Stimulated activated CD4-positive, alpha-beta T cell treated with anti-CD3 and anti-CD28 coated beads, Interleukin-1b, Interleukin-23, amount 100 ng/mL, for 1 hour (primary cell): ENCODE measurements at places on chromosomes 6 and 20.

DNA sequence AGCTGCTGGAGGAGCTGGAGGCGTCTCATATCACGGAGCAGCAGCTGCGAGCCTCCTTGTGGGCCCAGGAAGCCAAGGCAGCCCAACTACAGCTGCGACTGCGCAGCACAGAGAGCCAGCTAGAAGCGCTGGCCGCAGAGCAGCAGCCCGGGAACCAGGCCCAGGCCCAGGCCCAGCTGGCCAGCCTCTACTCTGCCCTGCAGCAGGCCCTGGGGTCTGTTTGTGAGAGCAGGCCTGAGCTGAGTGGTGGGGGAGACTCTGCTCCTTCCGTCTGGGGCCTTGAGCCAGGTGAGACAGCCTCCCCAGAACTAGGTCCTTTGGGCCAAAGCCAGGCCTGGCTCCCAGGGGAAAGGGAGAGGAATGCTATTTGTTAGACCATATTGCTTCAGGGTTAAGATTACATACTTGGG is 31.7 kb downstream of the C20orf173 start:
- no peak for DNase-seq

GRCh38 chr6:78157606-78158005 is 504.8 kb downstream of the MEI4 start:
- DNase-seq, result no peak

GRCh38 chr6:99297415-99297814 is 52.1 kb downstream of the FAXC start:
- no peak for DNase-seq

DNA sequence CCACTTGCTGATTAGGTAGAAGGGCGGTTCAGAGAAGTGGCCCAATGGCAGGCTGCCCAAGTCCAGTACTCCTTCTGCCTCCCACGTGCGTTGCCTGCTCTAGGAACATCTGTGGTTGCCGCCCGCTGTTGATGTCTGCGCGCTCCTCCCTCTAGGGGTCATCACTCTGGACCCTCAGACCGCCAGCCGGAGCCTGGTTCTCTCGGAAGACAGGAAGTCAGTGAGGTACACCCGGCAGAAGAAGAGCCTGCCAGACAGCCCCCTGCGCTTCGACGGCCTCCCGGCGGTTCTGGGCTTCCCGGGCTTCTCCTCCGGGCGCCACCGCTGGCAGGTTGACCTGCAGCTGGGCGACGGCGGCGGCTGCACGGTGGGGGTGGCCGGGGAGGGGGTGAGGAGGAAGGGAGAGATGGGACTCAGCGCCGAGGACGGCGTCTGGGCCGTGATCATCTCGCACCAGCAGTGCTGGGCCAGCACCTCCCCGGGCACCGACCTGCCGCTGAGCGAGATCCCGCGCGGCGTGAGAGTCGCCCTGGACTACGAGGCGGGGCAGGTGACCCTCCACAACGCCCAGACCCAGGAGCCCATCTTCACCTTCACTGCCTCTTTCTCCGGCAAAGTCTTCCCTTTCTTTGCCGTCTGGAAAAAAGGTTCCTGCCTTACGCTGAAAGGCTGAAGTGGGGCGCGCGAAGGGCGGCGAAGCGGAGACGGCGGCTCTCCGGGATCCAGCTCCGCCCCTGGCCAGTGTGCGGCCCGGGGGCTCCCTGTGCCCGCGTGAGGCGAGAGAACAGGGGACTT is 8.5 kb downstream of the TRIM15 start:
- no peak for DNase-seq

- DNase-seq, result no peak
These were observed 70.9 kb downstream of the LCA5 start for GRCh38 chr6:79466207-79466834.

DNA sequence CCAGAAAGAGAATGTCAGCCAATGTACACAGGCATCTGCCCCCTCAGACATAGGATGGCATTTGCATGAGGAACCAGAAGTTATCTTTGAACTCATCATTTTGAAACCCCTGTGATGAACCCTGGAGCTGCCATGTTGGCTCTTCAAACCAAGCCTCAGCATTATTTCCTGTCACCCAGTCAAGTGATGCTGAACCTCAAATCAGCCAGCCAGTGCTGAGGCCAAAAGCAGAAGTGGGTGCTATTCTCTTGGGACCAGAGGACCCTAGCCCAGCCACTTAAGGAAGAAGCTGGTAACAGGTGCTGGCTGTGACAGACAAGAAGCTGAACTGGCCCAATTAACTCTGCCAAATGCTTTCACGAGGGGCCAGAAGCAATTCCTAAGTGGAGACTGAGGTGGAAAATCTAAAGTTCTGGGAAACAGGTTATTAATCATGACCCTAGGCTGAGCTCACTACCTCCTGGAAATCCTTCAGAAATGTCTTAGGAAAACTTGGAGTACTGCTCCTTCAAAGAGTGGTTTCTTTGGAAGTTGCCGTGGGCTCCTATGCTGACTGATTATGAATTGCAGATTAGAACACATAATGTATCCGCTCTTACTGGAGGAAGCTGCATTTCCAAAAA is 4.0 kb downstream of the PKIG start:
- DNase-seq, result no peak

- DNase-seq, result no peak
These were observed 104.5 kb downstream of the SMLR1 start for GRCh38 chr6:130931683-130932082.

- DNase-seq, result no peak
These were observed 202.4 kb upstream of the CDH4 start for GRCh38 chr20:61049684-61050083.

DNA sequence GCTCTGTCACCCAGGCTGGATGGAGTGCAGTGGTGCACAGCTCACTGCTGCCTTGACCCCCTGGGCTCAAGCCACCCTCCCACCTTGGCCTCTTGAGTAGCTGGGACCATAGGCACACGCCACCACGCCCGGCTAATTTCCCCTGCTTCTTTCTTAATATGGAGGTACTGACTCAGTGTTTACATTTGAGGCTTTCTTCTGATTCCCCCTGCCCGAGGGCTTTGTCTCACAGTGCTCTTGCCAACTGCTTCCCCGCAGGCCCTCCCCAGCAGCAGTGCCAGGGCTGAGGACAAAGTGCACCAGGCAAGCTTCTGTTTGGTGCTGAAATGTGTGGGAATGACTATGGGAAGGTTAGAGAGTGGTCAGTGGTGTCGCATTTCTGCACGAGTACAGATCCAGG is 34.8 kb downstream of the NR2E1 start:
- no peak for DNase-seq

GRCh38 chr20:44728801-44729443 is 13.8 kb downstream of the CCN5 start:
- no peak for DNase-seq

DNA sequence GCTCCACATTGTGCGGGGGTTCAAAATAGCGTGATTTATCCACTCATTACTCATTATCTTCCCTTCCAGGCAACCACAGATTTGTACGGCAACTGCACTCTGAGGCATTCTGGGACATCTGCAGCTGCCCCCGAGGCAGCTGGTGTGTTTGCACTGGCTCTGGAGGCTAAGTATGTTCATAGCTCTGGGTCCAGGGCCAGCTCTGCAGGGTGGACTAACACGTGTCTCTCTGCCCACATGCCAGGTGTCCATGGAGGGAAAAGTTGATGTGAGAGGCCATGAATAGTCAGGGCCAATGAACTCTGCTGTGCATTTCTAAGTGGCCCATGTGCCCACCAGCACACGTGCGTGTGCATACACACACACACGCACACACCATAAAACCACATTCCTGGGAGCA is 74.9 kb downstream of the BFSP1 start:
- DNase-seq, result no peak

- DNase-seq, result no peak
These were observed 9.2 kb downstream of the DTNBP1 start for GRCh38 chr6:15653581-15653980.

DNA sequence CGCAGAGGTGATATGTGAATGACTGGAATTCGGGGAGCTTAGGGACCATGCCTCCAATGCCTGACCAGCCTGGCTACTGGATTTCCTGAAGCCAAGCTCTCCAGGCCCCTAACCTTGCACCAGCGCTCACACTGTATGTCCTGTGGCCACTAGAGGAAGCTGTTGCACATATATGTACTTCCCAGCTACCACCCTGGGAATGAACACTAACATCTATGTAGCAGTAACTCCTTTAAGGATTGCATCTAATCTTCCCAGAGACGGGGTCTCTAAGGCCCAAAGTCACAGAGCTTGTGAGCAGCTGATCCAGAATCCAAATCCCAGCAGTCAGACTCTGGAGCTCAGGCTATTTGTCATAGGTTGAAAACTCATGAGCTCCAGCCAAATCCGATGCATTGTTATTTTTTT is 20.4 kb upstream of the BPIFB1 start:
- DNase-seq, result no peak

- no peak for DNase-seq
These were observed 3.7 kb downstream of the JPH2 start for GRCh38 chr20:44183282-44183681.

DNA sequence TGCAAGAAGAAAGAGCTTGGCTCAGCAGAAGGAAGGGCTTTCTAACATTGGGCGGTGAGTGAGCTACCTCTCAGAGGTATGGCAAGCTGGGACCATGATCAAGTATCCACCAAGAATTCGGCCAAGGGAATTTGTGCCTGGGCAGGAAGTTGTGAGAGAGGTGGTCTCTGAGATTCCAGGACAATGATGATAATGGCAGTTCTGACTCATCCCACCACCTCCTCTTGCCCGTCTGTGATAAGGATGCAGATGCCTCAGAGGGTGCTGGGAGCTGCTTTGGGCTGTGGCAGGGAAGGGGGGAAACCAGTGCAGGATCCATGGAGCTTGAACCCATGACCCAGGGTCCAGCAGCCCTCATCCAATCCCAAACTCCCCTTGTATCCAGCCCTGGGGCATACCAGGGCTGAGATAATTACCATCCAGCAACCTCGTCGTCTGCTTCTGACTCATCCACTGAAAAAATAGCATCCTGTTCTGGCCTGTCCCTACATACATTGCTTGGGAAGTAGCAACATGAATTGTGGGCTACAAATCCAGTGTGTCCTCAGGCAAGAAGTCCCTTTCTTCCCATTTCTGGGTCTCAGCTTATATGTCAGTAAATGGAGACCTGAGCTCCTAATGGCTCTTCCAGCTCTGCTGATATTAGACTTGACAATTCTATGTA is 5.9 kb downstream of the TGM6 start:
- no peak for DNase-seq

- no peak for DNase-seq
These were observed 45.9 kb downstream of the PLAGL1 start for GRCh38 chr6:143961886-143962878.

GRCh38 chr6:10534419-10534762 is 13.2 kb downstream of the GCNT2 start:
- DNase-seq, result no peak

DNA sequence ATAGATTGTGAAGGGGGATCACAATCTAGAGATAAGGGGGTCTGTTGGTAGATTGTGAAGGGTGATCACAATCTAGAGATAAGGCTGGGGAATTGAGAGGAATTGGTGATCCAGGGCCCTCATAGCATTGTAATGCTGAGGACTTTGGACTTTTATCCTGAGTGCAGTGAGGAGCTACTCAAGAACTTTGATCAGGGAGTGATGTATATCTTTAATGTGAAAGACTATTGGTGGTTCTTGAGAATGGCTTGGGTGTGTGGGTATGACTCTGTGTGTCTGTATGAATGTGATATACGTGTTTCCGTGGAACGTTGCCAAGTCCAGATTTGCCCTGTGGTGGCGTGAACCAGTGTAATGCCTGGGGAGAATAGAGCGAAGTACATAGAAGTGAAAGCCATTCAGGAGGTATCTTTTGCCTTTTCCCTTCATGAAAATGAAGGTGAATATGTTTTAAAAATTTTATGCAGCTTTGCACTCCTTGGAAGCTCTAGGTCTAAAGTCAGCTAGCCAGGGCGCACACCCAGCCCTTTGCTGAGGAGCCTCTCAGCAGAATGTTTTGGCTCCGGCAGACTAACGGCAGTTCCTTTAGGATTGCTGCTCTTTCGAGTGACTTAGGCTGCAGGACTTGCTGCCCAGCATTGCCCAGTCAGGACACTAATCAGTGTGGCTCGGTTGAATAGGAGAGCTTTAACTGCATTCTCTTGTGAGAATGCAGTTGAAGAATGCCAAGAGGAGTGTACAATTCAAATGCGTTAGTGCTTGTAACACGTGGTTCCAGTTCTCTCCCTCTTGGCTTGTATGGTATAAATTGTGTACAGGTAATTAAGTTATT is 3.5 kb downstream of the ZFAND3 start:
- DNase-seq, result no peak

GRCh38 chr20:60236613-60237012 is 278.4 kb downstream of the CDH26 start:
- DNase-seq, result no peak

GRCh38 chr20:24063100-24063499 is 74.5 kb upstream of the GGTLC1 start:
- no peak for DNase-seq

GRCh38 chr20:18188434-18188833 is 50.8 kb downstream of the KAT14 start:
- no peak for DNase-seq

- DNase-seq, result no peak
These were observed 121.4 kb upstream of the DST start for GRCh38 chr6:56764081-56764566.

- DNase-seq, result no peak
These were observed 79.2 kb upstream of the MAP3K4 start for GRCh38 chr6:160912411-160912810.

DNA sequence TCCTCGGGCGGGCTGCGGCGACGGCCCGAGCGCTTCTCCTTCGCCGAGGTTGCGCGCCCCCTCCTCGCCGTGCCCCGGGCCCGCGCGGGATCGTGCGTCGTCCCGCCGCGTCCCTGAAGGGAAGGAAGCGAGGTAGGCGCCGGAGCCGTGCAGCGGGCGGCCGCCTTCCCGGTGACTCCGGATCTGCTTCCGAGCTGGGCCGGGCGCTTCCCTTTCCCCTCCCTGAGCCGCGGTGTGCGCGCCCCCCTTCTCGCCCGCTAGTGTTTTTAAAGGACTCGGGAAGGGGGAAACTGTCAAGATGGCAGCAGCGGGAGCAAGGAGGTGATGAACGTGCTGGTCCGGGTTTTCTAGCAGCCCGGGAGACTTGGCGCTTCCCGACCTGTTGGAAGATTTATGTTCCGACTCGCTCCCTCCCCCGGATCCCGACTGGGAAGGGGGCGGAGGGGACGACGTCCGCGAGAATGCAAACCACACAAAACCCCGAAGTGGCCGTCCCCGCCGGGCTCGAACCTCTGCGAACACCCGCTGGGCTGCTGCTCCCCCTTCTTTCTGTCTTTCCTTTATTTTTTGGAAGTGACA is 744 bp upstream of the FOXO3 start:
- DNase-seq, result no peak

- no peak for DNase-seq
These were observed 21.0 kb downstream of the LRP11 start for GRCh38 chr6:149843051-149843633.

GRCh38 chr6:105204768-105205167 is 25.0 kb upstream of the POPDC3 start:
- DNase-seq, result no peak

DNA sequence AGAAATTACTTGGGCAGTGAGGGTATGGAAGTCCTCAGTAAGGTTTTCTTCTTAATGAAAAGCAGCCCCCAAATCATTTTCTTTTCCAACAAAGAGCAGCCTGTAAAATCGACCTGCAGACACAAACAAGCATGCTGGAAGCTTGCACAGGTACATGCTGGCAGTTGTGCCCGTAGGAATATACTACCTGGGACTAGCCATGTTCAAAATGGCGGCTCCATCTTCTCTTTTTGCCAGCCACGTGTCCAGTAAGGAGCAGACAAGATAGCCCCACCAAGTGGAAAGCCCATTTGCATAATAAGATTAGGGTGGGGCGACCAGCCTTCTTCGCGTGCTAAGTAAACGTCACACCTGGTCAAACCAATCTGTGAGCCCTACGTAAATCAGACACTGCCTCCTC is 259.4 kb upstream of the AGPAT4 start:
- no peak for DNase-seq

- no peak for DNase-seq
These were observed at the start of gene TLDC2 for GRCh38 chr20:36875702-36876472. Gene TLDC2, plus strand, starts transcription at chr20:36876138. Its CDS starts 37 bp downstream, at chr20:36876175.
